ENCODE measurements at places on chromosomes 4 and X.

GRCh38 chrX:139204898-139205667 lies 325.5 kb upstream of the F9 start:
- DNase-seq = no peak

DNA sequence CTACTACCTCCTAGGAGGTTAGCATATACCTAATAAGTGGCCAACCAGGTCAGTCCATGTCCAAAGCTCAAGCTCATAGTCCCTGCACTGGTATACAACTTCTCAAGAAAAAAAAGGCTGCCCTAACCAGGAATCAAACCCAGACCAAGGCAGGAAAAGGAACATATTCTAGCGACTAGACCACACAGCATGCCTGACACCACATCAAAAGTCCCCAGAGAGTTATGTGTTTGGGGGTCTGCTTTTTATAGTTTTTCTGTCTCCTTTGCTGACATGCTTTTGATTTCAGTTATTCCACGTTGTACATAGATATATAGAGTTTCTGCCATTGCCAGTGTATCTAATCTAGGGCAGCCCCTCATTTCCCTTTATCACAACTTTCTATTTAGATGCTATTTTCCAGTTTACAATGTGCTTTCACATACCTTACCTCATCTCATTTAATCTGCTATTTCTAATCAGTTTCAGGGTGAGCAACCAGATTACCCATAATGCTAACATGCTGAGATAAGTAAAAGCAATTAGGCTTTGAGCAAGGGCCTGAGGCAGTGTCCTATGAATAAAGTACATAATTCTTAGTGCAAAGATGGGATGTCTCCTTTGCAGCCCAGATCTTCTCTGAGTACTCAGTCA lies 17.8 kb downstream of the ARHGEF6 start:
- DNase-seq = no peak

GRCh38 chrX:24214568-24214967 lies 65.0 kb downstream of the ZFX start:
- no peak for DNase-seq

GRCh38 chrX:2819345-2820135 lies 9.2 kb upstream of the GYG2 start:
- DNase-seq = no peak

DNA sequence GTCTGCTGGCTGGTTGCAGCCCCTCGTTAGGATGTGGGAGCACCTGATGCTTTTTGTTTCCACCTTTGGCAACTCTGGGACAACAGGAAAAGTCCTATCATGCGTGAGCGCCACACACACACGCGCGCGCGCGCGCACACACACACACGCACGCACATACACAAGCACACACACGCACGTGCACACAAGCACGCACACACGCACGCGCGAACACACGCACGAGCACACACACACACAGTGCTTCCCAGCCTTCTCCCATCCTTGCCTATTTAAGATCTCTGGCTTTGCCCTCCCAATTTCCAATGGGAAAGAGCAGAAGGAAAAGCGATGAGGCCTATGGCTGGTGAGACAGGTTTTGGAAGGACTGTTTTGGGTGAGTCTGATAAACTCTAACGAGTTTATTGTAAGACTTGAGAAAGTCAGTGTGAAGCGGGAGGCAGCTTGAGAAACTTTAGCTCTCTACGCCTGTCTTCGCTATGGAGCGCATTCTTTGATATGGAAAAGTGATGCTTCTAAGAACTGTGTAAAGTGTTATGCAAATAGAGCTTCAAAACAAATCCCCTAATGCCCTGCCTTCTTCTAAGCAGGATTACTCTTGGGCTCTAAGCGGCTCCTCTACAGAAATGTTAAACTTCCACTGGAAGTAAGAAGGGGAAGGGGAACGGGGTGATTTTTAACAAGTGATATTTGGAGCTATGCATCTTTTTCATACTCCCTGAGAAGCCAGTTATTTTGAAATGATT lies 11.8 kb downstream of the SUPT20HL1 start:
- no peak for DNase-seq

DNA sequence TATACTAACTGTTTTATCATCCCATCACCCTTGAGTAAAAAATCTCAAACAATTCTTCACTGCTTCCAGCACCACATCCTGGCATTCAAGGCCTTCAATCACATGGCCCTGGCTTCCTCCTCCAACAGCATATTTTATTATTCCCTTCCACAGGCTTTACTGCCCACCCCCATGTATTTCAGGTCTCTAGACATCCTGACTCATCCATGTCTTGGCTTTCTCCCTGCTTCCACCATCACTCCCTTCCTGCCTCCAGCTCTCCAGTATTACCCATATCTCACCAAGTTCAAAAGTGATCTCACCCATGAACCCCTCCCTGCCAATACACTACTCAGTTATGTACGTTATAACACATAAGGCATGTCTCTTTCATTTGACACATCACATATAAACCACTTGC lies 34.7 kb upstream of the PLAC1 start:
- no peak for DNase-seq

DNA sequence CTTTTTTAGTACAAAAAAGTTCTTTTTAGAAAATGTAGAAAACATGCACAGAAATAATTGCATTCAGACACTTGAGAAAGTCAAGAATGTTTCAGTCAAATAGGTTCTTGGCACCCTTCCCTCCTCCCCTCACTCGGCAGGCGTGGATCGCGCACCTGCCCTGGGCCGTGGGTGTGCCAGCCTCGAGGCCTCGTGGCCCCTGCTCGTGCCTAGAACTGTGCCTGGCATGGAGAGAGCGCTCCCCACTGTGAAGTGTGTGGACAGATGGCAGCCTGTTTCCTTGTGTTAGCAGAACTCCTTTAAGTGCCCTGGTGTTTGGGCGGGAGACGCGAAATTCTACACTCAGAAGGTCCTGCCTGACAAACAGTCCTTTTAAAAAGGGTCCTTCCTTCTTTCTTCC lies 14.7 kb downstream of the RGS12 start:
- no peak for DNase-seq

GRCh38 chr4:11081006-11081405 lies 347.7 kb downstream of the HS3ST1 start:
- no peak for DNase-seq

GRCh38 chr4:156690572-156690971 lies 281.0 kb downstream of the PDGFC start:
- DNase-seq = no peak

GRCh38 chr4:22680065-22680642 lies 12.6 kb upstream of the GBA3 start:
- no peak for DNase-seq

Measured in nucleus accumbens (tissue), 56 donors.